ENCODE measurements at places on chromosomes 7 and 10.

GRCh38 chr7:77655836-77656455, 40.3 kb upstream of the RSBN1L start:
- DNase-seq: no peak

GRCh38 chr7:128830231-128831177, at the start of gene FLNC:
FLNC (plus strand) TSS chr7:128830406; CDS start chr7:128830638, 232 bp downstream.
- no peak for DNase-seq

- DNase-seq: no peak
These were observed 90.7 kb downstream of the DGKI start for GRCh38 chr7:137755846-137756651.

GRCh38 chr10:96978621-96979154, 146.6 kb downstream of the LCOR start:
- no peak for DNase-seq

GRCh38 chr7:29196971-29197595, 2.5 kb downstream of the CHN2 start:
- DNase-seq: no peak

- no peak for DNase-seq
These were observed 13.5 kb downstream of the ATP6V0E2 start for GRCh38 chr7:149887311-149887710.

DNA sequence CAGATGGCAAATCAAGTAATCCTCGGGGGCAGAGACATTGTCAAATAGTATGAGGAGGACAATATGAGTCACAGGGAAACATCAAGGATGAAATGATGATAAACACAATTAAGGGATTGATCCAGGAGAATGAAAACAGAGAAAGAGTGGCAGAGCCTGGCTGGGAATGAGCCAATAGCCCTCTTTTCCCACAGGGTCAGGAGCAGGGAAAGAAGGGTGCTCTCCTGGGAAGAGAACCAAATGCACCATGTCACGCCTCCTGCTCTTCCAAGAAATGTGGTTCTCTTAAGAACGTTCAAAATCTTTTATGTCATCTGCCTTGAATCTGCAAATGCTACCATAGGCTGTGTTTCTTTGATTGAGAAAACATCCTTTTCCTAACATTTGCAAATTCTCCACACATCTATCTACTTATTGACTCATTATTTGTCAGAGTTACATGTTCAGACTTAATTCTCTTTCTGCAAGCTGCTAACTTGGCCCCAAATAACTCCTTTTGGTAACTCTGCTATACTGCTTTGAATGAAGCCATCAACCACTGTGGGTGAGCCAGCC, 50.6 kb downstream of the HIPK2 start:
- DNase-seq: no peak

DNA sequence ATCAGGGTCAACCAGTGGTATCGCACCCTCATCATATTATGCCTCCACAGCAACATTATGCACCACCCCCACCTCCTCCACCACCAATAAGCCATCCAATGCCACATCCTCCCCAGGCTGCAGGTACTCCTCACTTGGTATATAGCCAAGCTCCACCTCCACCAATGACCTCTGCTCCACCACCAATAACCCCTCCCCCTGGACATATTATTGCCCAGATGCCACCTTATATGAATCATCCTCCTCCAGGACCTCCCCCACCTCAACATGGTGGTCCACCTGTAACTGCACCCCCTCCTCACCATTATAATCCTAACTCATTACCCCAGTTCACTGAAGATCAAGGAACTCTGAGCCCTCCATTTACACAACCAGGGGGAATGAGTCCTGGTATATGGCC, 14.7 kb downstream of the CBLL1 start:
- DNase-seq: no peak

DNA sequence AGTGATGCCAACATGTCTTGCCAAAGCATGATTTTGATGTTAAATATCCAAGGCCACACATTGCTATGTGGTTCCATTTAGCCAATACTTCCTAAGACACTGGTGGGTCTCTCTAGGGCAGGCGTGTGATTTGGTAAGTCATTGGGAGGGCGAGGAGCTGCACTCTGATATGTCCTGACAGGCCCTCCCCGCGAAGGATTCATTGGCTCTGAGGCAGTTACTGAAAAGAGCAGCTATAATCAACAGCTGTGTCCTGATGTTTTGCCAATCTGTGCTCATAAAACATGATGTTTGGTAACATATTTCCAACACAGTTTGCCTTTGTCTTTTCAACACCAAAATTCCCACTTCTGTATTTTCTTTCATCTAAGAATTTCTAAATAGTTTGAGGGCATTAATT, 646.7 kb downstream of the PARD3 start:
- DNase-seq: no peak

DNA sequence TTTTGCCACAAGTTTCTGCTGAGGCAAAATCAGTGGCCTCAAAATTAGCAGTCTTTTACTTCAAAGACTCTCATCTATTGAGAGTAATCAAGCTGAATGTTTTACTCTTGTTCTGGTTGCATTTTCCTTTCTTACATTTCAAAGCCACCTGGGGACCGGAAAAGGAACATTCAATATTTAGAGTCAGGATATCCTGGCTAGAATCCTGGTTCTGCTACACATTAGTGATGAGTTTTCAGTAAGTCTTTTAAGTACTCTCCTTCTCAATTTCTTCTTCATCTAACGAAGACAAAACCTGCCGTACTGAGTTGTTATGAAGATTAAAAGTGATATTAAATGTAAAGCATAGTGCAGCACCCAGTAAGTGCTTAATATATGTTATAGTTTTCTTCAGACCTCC, 52.5 kb downstream of the LAMB4 start:
- no peak for DNase-seq

- no peak for DNase-seq
These were observed 25.1 kb downstream of the MAT1A start for GRCh38 chr10:80264081-80265056.

GRCh38 chr10:86936661-86937501, 20.5 kb downstream of the MMRN2 start:
- no peak for DNase-seq

DNA sequence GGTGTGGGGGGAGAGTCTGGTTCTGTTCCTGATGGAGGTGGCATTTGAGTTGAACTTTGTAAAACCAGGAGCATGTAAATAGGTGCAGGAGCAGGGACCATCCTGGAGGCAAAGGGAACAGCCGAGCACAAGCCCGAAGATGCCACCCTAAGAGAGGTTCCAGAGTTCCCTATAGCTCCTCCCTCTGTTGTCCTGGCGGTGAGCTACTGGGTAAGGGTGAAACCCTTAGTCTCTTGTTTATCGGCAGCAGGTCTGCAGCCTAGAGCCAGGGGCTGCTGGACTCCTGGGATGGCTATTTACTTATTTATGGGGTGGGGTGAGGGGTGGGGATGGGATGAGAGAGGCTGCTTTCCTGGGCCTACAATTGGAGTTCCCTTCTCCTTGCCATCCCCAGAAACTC, 6.5 kb upstream of the LBX1 start:
- DNase-seq: no peak

- DNase-seq: no peak
These were observed 36.2 kb downstream of the PITRM1 start for GRCh38 chr10:3136336-3136735.

GRCh38 chr7:8714791-8715190, 281.4 kb downstream of the NXPH1 start:
- no peak for DNase-seq

DNA sequence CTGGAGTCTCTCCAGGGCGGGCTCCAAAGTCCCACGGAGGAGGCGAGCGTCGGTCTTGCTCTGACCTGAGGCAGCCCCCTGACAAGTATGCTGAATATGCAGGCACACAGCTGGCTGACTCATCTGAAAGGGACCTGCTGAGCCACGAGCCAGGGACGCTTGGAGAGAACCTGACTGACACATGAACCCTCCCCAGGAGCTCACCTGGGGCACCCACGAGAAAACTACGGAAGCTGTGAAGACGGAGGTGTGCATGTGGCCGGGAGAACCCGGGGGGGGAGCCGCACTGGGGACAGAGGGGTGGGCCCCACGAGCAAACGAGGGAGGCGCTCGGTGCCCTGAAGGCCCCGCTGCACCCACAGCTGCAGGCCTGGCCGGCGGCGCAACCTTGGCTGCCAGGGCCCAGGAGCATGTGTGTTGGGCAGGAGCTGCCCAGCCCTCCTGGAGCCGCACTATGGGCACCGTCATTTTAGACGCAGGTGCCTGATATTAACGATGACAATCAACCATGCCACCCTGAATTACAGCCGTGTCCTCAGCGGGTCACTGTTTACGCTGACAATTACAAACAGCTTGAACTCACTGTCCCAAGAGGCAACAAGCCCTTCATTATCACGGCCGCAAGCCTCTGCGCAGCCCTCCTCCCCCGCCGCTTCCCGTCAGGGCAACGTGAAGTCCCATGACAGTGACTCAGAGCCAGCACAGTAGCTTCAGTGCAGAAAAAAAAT, 64.7 kb downstream of the DIP2C start:
- no peak for DNase-seq

GRCh38 chr7:99142727-99143520, 984 bp downstream of the SMURF1 start:
- no peak for DNase-seq

- DNase-seq: no peak
These were observed 15.9 kb downstream of the CUL2 start for GRCh38 chr10:35074266-35074665.

DNA sequence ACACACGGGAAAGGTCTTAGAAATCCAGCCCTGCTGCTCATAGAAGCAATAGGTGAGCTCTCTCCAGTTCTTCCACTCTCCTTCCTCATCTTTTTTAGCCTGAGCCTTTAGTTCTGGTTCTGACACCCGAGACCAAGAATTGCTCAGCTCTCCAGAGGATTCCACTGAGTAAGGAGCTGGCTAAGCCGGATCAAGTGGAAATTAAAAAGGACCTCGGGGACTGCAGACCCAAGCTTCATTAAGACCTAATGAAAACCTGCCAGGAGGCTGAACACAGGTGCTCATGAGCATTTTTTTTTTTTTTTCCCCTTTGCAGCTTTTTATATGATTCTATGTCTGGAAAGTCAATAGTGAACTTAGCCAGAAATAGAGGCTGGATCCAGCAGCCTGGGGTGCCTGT, 1176.0 kb upstream of the AUTS2 start:
- no peak for DNase-seq

DNA sequence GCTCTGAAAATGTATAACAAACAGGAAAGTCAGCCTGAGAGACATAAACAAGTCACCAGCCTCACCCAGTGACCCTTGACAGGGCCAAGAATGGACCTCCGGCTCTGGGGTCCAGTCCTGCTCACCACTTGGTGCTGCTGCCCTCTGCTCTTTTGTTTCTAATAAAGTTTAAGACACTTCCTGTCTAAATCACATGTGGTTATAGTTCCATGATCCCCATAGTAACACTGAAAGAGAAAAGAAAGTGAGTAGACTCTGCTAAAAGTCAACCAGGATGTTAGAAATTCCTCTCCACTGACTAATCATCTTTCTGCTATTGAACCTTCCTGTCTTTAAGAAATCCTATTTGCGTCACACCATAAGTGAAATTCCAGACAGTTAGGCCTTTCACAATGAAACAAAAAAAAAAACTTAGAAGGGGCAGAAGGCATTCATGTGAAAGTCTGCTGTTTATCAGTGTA, 179.2 kb upstream of the BET1 start:
- no peak for DNase-seq

DNA sequence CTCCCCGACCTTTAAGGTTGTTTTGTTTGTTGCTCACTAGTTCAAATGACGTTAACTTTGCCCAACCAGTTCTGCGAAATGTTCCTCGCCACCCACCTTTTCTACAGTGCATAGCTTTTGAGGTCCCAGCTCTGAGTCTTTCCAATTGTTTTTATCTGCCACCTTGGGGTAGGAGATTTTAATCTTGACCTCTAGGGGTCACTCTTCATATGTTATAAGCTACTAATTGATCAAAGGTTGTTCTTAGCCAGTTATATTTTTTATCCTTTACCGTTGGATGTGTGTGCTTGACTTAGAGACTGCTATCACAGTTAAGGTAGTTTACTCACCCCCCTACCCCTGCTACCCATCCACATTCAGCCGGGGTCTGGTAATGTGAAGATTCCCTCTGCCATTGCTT, 372.4 kb downstream of the SUGCT start:
- no peak for DNase-seq

GRCh38 chr7:54831644-54832095, 72.7 kb upstream of the SEC61G start:
- DNase-seq: no peak

GRCh38 chr7:106629516-106629915, 31.4 kb downstream of the CCDC71L start:
- no peak for DNase-seq

DNA sequence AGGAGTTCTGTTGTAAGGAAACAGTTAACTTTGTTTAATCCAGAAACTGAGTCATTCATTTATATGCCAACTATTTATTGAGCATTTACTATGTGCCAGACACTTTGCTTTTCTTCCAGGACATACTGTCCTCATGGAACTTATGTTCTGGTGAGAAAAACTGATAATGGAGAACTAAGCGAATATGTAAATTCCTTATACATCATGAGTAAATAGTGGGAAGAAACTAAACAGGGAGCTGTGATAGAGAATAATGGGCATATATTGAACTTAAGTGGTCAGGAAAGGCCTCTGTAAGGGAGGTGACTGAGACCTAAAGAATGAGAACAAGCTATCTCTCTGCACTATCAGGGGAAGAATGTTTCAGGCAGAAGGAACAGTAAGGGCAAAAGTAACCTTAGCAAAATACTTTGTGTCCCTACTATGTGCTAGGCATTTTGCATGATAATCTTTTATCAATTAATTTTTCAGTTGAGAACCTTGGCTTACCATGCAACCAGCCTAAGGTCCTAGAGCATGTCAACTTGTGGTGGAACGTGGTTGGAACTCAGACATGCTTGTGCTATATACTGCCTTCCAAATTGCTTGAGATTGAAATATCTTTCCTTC, 45.4 kb downstream of the ST7 start:
- no peak for DNase-seq

DNA sequence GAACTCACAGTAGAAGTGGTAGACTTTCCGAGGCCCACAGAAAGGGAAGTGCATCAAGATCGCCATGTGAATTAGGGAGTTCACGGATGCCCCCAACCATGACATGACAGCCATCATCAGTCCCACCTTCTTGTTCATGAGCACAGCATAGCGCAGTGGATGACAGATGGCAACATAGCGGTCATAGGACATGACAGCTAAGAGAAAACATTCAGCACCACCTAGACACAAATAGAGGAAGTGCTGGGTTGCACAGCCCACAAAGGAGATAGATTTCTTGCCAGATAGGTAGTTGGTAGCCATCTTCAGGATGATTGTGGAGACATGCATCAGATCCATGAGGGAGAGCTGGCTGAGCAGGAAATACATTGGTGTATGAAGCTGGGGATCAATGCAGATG, 342 bp downstream of the OR2AE1 start:
- no peak for DNase-seq
